Activated CD4-positive, alpha-beta T cell treated with anti-CD3 and anti-CD28 coated beads, Interleukin-2, amount 50 U/mL, for 4 hours (primary cell): ENCODE measurements at places on chromosomes 16 and 17.

DNA sequence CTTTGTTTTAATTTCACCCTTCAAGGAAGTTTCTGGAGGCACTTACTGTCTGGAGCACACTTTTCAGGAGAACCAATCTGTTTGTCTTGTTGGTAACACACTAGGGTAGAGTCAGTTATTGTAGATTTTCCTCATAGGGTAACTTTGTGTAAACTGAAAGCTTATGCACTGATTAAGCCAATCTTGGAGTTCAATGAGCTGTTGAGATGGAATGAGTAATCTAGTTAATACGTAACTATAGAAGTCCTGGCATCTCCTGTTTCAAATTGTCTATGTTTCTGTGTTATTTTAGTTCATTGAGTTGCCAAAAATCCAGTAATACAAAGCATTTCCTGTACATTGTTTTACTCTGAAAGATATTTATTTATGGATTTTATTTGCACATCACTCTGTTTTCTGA lies 111.6 kb upstream of the HAS3 start:
- no peak for DNase-seq

DNA sequence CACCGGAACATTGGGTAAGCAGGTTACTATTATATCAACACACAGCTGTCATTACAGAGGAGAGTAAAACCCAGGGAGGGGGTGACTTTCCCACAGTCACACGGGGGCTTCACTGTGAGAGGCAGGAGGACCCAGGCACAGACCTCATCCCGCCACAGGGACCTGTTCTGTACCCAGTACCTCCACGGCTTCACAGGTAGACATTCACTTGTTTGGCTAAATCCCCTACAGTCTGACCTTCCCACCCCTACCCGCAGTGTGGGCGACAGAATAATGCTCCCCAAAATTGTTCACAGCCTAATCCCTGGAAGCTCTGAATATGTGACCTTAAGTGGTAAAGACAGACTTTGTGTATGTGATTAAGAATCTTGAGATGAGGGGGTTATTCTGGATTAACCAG lies 16.5 kb downstream of the LITAF start:
- no peak for DNase-seq

- no peak for DNase-seq
Measured at GRCh38 chr17:986322-986929, 6.8 kb upstream of the NXN start.

DNA sequence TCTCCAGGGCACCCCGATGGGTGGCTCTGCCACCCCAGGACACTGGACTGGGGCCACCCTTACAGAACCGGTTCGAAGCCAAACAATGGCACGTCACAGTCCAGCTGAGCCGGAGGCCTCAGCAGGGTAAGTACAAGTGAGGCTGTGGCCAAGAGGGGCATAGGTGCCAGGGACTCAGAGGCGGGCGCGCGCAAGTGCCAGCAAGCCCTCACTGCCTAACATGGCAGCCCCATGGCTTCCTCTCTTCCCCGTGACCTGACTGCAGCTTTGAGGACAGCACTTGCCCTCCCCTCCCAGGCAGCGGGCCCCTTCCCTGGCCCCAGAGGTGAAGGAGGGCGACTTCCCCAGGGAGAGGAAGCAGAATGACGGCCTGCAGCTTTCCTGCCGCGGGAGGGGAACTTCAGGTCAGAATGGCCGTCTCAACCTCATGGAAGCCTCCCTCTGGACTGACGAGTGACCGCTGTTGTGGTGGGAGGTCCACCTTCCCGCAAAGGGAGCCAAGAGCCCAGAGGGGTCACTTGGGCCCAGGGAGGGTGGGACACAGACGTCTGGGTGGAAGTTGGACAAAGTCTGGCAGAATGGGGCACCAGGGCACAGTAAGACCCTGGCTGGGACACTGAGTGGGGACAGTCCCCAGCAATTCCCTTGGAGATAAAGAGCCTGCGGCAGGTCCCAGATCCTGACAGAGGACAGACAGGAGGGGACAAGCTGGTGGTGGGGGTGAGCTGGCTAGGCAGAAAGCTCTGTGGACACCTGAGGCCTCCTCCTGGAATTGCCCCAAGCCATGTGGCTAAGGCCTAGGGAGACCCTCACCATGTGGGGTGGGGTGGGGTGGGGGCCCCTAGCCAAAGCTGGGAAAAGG lies 52.1 kb upstream of the TOB1 start:
- DNase-seq, result no peak

- no peak for DNase-seq
Measured at GRCh38 chr16:86065711-86066110, 166.7 kb downstream of the IRF8 start.

GRCh38 chr17:76048711-76049110 lies 21.6 kb upstream of the EVPL start:
- no peak for DNase-seq

DNA sequence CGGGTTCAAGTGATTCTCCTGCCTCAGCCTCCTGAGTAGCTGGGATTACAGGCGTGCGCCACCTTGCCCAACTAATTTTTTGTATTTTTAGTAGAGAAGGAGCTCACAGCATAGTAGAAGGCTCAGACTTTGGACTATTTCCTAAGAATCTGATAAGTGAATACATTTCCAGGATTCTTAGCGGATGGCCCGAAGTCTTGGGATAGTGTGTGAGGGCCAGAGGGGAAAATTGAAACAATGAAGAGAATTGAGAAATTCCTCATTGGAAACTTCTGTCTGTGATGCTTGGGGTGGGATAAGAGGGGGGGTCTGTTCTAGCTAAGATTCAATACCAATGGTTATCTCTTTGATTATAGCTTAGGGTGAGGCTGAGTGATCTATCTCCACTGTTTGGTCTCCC lies 183.3 kb downstream of the MSI2 start:
- DNase-seq, result no peak

DNA sequence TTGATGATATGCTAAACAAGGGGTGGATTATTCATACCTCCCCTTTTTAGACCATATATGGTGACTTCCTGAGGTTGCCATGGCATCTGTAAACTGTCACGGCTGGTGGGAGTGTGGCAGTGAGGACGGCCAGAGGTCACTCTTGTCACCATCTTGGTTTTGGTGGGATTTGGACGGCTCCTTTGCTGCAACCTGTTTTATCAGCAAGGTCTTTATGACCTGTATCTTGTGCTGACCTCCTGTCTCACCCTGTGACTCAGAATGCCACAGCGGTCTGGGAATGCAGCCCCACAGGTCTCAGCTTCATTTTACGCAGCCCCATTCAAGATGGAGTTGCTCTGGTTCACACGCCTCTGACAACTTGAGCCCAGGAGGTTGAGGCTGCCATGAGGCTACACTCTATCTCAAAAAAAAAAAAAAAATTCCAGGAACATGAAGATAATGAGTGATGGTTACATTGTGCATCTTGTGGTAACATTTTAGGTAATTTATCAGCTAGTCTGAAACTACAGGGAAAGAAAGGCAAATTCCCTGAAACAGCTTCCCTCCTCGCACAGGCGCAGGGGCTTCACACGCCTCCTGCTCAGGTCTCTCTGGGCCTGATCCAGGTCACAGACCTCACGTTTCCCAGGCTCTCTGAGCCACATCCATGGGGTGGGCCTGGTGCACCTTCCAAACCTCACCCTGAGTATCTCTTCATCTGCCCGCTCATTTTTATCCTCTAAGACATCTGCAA lies 15.3 kb upstream of the UBE2I start:
- no peak for DNase-seq

DNA sequence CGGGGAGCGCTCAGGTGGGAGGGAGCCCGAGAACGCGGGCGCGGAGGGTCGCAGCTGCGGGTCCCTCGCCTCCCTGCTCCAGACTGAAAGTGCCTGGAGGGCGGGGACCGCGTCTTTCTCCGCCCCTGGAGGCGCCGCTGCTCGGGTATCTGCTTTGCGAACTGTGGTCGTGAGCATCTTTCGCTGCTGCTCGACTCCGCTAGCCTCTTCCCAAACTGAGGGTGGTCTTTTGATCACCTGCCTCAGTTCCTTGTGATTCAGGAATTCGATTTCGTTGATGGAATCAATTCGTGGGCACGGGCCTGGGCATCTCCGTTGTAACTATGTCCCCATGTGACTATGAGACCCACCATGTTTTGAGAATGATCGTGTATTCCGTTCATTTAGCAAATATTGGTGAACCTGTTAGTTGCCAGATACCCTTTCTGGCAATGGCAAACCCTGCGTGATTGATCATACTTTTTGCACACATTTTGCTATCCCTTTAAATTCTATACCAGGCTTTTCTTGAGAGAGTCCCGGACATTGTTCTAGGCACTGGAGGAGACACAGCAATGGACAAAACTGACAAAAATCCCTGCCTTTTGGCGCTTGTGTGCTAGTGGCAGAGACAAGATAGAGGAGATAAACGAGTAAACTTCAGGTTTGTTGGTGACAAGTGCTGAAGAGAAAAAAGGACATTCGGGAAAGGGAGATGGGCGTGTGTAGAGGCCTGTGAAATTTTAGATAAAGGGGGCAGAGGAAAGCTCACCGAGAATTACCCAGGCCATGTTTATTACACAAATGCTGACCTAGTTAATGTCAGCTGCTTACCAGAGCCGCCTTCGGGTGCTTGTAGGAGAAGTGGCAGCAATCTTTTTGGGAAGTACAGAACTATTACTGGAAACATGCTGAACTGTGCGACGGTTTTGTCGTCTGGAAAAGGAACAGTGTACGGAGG lies 948 bp downstream of the UTP18 start:
- no peak for DNase-seq

DNA sequence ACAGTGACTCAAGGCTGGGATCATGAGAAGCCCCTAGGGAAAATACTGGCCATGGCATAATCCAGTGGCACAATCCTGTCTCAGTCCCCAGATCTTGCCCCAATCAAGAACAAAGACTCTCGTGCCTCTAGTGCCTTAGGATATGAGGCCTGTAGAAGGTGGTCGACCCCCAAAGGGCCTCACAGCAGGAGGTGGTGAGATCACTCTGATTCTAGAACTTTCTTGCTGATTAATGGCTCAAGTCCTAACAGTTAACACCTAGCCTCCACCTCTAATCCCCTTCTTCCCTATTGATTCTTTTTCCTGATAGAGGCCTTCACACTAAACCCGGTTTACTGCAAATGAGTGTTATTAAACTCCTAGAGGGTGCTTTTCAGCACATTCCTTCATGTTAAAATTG lies 176.8 kb downstream of the CCDC182 start:
- no peak for DNase-seq
